ENCODE measurements at places on chromosomes 1 and 21.

DNA sequence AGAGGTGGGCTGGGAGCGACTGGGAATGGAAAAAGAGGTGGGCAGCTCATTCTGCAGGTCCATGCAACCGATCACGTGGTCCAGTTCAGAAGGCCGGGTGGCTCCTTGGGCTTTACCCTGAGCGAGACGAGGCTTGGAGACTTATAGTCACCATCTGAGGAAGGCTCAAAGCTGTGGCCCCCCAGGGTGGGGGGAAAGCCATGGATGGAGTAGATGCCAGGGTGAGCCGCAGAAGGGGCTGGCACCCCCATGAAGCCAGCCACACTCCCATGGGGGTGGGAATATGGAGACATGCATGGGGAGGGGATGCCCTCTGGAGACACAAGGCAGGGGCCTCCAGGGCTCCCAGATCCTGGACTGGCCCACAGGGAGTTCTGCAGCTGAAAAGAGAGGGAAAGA lies 9.8 kb downstream of the ALX3 start:
- no peak for DNase-seq

GRCh38 chr1:185393205-185393604 lies 76.2 kb upstream of the IVNS1ABP start:
- no peak for DNase-seq

DNA sequence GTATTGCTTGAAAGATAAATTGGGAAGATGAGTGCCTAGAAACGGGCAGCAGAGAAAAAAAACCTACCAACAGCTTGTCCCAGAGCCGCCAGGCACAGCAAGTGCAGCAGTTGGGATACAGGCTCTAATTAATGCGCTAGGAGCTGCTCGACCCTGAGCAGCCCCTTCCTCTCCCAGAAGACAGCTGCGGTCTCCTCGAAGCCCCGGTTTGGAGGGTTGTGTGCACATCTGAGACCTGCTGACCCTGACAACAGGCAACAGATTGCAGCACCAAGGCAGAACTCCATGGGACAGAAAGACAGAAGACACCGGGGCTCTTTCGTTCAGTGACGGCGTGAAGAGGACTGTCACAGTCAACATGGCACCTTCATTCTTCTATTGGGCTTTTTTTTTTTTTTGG lies 101.4 kb downstream of the TSEN15 start:
- DNase-seq: no peak

GRCh38 chr1:37497832-37498231 lies 16.7 kb downstream of the MEAF6 start:
- DNase-seq: no peak

DNA sequence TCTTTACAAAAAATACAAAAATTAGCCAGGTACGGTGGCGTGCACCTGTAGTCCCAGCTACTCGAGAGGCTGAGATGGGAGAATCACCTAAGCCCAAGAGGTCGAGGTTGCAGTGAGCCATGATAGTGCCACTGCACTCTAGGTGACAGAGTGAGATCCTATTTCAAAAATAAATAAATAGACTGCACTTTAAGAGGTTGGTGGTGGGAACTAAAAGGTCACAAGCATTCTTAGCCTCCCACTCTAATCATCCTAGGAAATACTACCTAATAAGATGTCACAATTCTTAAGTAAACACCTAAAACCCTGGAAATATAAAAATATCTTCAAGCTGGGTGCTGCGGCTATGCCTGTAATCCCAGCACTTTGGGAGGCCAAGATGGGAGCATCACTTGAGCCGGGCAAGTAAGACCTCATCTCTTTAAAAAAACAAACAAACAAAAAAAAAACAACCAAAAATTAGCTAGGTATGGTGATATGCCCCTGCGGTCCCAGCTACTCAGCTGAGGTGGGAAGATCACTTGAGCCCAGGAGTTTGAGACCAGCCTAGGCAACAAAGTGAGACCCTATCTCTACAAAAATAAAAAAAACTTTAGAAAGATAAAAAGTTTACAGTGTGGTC lies 4.1 kb downstream of the DCAF8 start:
- DNase-seq: no peak

DNA sequence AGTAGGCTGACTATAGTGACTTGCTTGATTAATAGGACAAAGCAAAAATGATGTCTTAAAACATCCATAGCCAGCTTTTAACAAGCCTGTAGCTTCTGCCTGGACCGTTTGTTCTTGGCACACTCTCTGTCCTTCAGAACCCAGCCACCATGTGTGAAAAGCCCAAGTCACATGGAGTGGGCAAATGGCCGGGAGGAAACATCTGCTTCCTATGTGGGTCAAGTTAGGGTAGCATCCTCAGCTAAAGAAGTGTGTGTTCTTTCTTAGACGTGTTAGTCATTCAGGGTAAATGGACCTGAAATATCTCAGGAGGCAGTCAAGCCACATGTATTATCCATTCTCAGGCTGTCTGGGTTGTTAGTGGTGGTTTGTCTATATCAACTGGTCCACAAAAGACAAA lies 23.4 kb downstream of the RD3 start:
- no peak for DNase-seq

DNA sequence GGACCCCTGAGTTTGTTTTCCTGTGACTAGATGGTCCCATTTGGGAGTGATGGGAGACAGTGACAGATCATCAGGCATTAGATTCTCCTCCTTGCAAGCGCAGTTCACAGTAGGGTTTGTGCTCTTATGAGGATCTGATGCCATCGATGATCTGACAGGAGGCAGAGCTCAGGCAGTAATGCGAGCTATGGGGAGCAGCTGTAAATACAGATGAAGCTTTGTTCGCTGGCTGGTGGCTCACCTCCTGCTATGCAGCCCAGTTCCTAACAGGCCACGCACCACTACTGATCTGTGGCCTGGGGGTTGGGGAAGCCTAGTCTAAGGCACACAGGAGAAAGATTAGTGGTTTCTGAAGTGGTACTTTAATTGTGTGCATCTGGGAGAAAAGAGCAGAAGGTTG lies 7.1 kb upstream of the PLPP3 start:
- DNase-seq: no peak

- no peak for DNase-seq
Measured at GRCh38 chr1:179781962-179782361, 38.9 kb downstream of the FAM163A start.

DNA sequence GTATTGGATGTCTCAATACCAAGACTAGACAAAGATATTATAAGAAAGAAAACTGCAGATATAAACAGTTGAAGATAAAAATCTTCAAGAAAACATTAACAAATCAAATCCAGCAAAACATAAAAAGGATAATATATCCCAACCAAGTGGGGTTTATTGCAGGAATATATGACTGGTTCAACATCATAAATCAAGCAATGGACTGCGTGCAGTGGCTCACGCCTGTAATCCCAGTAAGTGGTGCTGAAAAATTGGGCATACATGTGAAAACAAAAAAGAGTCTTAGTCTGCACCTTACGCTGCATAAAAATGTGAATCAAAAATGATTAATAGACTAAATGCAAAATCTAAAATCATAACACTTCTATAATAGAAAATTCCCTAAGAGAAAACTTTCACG lies 112.9 kb upstream of the PDE4B start:
- DNase-seq: no peak

DNA sequence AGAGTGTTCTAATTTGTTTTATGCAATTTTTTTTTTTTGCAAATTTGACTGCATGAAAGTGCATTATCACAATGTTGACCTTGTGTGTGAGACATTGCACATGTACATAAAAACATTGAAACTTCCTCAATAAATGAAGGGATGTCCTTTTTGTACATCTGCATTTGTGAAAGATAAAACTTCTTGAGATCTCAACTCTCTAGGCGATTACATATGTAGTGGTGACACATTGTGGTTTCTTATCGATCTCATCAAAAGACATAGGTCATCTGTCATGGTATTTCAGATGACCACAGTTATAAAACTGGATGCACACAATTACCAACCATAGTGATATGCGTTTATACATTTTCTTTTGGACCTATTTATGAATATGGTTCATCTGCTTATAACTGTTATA lies 35.6 kb upstream of the C21orf91 start:
- DNase-seq: no peak

DNA sequence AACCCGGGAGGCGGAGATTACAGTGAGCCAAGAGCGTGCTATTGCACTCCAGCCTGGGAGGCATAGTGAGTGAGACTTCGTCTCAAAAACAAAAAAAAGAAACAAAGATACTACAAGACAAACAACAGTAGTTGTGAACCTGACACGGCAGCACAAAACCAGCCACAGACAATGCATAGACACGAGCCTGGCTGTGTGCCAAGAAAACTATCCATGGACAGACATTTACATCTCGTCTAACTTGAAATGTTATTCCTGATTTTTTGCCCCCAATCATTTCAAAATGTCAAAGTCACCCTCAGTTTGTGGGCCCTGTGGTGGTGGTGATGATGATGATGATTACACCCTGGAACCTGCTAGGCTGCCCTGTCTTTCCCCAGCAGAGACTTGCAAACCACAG lies 6.3 kb downstream of the KLHL21 start:
- DNase-seq: no peak

GRCh38 chr1:66311092-66311491 lies 222.9 kb upstream of the SGIP1 start:
- no peak for DNase-seq

DNA sequence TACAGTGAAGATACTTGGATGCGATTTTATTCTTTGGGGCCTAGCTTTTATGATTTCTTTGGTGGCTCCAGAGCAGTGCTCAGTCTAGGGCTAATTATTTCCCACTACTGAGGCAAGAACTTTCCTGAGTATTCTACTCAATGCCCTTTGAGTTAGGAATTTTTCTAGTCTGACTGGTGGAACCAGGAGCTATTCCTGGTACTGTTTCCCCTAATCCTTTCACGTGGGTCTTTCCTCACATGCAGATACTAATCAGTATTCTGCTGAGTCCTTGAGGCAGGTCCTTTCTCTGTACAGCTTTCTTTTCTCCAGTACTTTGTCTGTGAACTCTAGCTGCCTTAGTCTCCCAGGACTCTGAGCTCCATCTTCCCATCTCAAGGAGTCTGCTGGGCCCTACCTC lies 76.7 kb downstream of the TRIM11 start:
- DNase-seq: no peak

DNA sequence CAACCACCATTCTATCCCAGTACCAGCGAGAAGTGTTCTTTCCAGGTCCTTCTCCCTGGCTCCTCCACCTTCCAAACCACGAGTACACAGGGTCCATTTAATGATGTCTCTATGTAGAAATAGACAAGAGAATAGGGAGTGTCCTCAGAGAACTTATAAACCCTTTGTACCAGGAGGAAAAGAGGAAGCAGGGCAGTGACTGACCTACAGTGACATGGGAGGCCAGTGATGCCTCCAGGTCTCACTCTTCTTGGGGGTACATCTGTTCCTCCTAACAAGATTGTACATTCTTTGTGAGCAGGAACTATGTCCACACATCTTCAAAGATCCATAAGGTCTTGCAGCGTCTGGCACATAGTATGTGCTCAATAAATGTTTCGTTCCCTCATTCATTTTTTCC lies 18.7 kb upstream of the FMOD start:
- DNase-seq: no peak

GRCh38 chr1:49125746-49126145 lies 349.1 kb upstream of the BEND5 start:
- DNase-seq: no peak

DNA sequence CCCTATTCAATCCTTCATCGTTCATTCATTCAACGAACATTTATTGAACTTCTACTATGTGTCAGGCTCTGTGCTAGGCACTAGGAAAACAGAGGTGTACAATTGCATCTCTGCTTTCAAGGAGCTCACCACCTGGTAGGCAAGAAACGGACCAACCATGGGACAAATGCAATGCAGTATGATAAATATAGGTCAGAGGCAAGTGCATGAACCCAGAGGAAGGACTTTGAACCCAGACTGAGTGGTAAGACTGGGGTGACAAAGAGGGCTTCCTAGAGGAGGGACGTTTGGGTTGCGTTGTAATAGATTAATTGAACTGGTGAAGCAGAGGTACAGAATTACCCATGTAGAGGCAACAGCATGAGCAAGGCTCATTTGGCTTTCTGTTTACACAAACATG lies 16.4 kb downstream of the CD2 start:
- no peak for DNase-seq

DNA sequence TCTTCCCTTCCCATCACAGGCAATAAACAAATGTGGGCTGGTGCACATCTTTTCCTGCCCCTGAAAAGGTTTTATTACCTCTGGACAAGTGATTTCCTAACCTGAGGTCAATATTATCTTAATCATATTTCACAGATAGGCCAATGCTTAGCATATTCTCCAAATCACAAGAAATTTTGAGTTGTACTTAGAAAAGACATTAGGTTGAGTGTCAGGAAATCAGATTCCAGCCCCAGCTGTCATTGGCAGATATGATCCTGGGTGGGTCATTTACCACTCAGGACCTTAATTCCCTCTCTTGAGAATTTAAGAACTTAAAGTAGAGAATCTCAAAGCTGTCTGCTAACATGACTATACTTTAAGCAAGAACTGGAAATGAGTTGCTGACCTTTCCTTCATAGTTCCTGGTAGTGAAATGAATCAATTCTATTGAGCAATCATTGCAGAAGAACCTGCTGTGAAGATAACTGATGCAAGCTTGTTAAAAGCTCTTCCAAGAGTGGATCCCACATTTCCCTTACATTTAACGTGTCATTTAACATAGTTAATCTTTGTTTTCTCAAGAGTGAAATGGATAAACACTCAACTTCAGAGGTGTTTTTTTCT lies 46.4 kb upstream of the CR2 start:
- no peak for DNase-seq

DNA sequence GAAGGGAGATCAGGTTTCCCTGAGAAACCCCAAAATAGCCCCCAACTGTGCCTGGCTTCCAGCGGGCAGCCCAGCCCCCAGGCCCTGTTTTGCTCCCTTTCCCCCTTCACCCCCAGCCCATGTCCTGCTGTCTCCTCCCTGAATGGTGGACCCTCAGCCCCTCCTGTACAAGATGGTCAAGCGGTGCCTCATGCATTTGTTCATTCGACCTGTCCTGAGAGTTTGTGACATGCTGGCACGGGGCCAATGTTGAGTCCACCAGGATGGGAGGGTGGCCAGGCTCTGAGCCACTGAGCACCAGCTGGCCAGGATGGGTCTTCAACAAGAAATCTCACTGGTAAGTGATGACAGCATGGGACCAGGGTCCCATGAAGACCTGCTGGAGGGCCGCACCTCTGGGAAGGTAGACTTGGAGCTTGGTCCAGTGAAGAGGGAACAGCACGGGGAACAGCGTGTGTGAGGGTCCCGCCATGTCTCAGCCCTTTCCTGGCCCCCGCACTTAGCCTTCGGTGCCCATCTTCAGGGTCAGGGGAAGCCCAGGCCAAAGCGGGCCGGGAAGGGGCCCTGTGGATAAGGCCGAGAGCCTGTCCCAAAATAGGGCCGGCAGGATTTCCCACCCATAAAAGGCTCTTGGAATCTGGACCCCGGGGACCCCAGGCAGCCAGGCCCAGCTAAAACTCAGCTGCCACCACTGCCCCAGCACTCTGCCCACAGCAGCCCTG lies at the start of gene CALML6:
Gene CALML6, plus strand, starts transcription at position 290 of the 722 bp plus-strand sequence. Its CDS starts 21 bp downstream, at position 311.
- no peak for DNase-seq

All from T-helper 22 cell (primary cell).